ENCODE measurements at places on chromosomes 7 and 10.

- no peak for DNase-seq
Observed at GRCh38 chr10:12195281-12195602, 449 bp downstream of the NUDT5 start.

DNA sequence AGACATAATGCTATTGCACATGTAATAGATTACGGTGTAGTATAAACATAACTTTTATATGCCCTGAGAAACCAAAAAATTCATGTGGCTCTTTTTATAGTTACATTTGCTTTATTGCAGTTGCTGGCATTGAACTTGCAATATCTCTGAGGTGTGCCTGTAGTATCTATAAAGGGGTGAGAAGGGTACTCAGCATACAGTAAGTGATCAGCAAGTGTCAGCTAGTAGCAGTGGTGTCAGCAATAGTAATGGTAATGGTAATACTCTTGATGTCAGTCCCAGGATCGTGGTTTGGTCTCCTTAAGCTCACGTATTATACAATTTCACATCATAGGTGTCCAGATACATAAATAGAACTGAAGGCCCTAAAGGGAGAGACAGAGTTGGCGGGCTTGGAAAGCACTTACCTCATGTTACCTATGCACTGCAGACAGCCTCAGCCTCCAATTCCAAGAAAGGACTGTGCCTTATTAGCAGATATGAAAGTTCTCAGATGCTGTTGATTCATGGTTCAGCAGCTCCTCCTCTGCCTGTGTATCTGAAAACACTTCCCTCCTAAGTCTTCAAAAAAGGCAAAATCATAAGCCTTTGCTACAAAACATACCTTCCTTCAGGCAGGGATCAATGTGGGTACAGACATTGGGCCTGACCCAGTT, 6.6 kb upstream of the GIMAP7 start:
- DNase-seq: no peak

GRCh38 chr7:97751566-97751965, 19.7 kb downstream of the TAC1 start:
- no peak for DNase-seq

GRCh38 chr10:125003901-125004467, 62.1 kb downstream of the ZRANB1 start:
- DNase-seq: no peak

- no peak for DNase-seq
Observed at GRCh38 chr10:87895430-87895829, 32.0 kb downstream of the PTEN start.

DNA sequence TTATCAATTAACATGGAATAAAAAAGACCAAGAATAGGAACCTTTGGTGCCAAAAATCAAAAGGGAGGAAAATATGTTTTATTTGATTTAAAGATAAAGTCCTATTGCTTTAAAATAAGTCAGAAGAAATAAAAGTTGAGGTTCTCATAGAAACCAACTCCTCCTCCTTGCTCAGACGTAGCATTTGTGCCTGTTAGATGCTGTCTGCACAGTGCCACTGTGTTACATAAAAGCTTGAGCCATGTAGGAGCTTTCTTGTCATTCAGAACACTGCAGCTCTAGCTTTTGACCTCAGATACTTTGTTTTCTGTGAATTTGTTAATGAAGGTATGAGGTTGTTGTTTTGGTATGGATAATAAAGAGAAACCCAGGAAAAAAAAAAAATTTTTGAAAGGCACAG, 50.3 kb downstream of the LRRC4 start:
- no peak for DNase-seq

GRCh38 chr10:78471326-78471722, 437.7 kb downstream of the RPS24 start:
- no peak for DNase-seq

GRCh38 chr7:12322284-12322902, 81.3 kb downstream of the VWDE start:
- DNase-seq: no peak

GRCh38 chr10:75410132-75411005, 8.8 kb upstream of the ZNF503 start:
- peak; percentile 59 for DNase-seq

- DNase-seq: no peak
Observed at GRCh38 chr7:85183296-85183695, 3.6 kb downstream of the SEMA3D start.

GRCh38 chr7:142796501-142797390, 26.0 kb downstream of the PRSS2 start:
- peak; percentile 80 for DNase-seq

DNA sequence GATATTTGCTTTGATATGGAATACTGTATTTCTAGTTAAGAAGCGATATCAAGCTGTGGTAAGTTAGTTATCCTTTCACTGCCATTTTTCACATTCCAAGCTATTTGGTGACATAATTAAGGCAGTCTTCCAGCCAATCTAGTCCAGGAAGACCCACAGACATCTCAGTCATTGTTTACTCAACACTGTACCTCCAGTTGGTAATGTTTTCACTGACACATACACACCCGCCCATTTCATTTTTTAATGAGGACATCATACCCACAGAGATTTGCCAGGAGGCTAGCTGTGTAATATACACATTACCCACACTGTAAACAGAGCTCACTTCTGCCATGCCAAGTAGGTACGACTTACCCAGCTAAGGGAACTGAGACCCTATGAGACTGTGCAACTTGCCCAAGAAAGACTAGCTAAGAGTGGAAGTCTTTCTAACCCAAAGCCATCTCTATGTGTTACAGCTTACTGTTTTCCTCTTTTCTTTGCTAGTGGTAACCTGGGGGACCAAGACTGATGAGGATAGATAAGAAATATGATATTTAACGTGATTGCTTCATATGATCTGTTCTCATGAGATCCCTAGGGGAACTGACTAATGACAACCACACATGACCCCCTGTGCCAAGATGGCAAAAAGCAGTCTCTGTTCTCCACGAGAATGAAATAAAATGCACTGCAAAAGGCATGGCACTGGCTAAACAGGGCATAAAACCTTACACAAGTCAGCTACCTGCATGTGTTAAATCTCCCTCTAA, 179.0 kb downstream of the DGKI start:
- no peak for DNase-seq

DNA sequence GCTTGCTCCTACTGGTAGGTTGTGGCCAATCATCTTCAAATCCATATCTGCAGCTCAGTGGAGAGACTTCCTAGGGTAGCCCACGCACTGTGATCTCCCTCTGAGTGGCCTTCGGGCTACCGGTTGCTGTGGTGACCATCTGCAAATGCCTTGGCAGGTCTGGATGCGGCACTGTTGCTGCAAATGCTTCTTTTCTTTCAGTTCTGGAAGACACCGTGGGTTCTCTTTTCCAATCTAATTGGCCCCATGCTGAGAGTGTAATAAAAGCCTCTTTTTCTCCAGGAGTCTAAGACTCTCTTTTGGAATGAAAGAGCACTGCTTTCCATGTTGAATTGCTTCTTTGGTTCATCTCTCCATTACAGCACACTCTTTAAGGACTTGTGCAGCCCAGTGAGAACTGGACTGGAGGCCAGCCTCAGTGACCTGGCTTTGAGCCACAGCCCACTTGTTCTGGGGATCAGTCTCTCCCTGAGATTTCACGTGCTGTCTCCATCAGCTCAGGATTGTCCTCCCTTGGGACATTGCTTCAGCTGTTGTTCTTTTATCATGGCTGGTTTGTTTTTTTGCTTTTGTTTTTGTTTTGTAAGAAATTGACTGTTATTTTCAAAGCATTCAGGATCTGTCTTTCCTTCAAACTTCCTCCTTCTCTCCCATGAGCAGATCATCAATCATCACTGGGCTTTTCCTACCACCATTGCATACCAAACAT, 286.6 kb downstream of the BMPER start:
- DNase-seq: no peak

DNA sequence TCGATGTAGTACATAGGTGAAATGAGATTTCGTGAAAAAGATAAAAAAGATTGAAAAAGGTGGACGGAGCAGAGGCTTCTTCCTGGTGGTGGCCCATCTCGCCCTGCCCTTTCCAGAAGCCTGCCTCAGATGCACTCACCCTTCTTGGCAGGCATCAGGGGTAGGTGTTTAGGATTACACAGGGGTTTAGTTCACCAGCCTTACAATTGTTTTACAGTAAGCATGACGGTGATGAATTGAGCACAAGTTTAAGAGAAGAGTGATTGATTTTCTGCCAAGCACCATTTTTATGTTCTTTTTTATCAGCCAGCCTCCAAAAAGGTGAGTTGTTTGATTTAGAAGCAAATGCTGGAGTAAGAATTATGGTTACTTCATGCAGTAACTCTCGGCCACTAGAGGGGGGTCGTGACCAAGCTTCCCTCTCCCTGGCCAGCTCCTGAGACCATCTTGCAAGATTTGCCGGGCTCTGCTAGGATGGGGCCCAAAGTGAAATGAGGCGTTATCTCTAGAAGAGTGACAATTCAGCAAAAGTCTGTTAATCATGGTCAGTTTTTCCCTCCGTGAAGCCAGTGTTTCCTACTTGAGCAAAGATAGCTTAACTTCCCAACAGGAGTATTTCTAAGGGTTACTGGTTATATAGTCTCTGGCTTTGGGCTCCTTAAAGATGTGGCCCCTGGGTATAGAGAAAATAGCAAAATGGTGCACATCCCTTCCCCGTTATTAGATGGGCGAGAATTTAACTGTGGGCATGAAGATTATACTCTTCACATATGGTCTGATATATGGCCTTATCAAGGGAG, 228.8 kb downstream of the BMPER start:
- DNase-seq: peak; percentile 95

DNA sequence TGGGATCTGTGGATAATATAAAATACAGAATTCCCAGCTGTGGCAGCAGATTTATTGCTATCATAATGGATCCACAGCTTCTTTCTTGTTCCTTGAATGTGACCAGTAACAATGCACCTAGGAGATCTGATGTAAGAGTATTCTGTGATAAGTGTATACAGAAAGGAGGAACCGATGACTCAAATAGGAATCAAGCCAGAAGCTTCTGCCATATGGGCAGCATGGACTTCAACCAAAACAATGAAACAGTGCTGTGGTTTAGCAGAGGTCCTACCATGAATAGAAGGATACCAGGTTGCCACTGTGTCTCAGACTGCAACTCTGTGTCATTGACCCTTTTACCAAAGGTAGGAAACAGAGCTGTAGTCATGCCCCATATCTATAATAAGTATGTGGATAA, 81.8 kb downstream of the PTPRZ1 start:
- no peak for DNase-seq

DNA sequence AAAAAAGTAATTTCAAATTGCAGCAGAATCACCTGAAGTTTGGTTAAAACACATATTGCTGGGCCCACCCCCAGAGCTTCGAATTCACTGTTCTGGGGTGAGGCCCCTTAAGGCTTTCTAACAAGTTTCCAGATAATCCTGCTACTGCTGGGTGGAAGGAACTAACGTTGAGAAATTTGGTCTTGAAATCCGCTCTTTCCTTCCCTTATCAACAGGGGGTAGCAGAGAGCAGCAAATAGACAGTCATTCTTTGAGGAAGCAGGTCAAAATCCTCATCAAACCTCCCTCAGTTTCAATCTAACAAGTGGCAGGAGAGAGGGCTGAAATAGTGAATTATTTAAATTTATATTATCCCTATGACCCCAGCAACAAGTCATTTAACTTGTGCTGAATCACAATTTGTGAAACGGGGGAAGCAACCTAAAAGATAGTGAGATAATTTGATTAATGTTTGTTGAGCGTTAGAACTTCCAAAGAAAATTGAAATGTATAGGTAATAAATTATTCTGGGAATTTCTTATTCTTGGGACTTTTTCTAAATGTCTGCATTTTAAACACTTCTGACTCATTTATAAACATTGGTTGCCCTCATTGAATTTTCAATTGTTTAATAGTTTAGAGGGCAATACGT, 21.7 kb upstream of the MALSU1 start:
- peak; percentile 72 for DNase-seq

DNA sequence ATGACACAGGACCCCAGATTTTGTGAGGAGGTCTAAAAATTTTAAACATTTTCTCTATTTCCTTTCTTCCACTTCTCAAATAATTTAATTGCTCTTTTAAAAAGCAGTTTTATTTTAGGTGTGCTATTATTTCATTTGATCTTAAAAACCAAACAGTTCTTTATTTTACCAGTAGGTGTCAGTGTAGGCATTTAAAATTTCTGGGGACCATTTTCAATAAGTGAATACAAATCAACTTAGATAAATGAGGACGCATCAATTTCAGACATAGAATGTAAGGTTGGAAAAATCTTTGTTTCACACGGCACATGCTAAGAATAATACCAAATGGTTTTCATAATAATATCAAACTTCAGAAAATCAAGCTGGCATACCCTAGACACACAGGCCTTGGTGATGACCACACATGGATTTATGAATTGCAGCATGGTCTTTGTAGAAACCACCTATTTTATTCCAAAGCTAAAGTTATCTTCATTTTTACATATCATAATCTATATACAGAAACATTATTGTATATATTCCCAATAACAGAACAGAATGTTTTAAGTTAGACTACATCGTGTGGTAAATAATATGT, 127.6 kb upstream of the SLC26A5 start:
- no peak for DNase-seq

GRCh38 chr7:148709014-148709413, 10.3 kb downstream of the CUL1 start:
- no peak for DNase-seq

GRCh38 chr10:71431239-71432100, 34.8 kb downstream of the CDH23 start:
- DNase-seq: peak; percentile 73

DNA sequence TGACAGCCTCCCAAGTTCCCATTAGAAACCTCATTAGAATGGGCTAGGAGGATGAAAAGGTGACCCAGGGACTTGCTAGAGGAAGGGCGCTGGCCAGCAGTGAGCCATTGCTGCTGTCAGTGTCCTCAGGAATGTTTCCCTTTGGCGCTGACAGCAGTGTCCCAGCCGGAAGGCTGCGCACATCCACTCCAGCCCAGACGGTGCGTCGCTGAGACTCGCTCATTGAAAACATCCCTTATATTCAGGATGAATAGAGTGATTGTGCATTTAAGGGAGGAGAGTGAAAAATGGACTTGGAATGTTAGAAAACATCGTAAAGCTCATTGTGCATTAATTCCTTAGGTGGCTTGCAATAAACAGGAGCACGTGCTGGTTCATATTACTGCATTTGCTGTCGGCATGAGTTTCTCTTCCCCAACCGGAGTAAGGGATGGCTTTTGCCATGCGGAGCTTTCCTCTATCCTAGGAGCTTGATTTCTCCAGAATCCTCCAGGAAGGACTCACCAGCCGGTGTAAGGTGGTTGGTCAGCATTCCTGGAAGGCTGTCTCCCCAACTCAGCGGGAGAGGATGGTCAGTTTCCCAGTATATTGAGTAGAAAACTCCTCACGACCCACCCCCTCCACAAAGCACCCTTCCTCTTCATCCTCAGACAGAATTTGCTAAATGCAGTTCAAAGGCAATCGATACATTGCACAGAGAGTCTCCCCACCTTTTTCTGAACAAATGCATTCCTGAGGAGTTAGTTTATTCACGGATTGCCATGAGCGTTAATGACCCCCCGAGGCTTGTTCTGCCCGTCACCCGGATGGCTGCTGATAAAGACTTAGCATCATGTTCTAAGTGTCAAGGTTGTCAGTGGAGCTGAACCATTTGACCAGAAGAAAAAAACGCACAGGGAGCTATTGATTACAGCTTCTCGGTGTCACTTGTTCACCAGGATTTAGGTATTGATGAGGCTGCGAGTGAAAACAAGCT, 201.8 kb downstream of the EBF3 start:
- peak; percentile 81 for DNase-seq
